Stimulated activated CD4-positive, alpha-beta T cell treated with anti-CD3 and anti-CD28 coated beads, Interleukin-15, amount 100 ng/mL, for 48 hours (primary cell): ENCODE measurements at places on chromosomes 5 and 9.

GRCh38 chr5:96326902-96327301 is 106.1 kb downstream of the PCSK1 start:
- no peak for DNase-seq

DNA sequence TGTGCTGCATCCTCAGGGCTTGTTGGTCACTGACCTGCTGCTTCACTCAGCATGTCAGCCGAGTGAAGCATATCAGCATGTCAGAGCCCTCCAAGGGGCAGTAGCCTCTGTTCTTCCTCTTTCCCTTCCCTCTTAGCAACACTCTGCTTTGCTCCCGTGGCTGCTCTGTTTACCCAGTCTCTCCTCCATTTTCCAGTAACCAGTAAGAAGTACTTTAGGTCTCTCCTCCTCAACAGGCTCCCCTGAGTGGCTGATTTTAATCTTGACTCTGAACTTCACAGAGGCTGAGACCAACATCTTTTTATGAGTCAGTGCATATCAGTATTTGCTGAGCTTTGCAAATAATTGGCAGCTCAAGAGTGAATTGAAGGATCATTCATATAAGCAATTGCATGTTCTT is 18.6 kb upstream of the ADRB2 start:
- DNase-seq: no peak

DNA sequence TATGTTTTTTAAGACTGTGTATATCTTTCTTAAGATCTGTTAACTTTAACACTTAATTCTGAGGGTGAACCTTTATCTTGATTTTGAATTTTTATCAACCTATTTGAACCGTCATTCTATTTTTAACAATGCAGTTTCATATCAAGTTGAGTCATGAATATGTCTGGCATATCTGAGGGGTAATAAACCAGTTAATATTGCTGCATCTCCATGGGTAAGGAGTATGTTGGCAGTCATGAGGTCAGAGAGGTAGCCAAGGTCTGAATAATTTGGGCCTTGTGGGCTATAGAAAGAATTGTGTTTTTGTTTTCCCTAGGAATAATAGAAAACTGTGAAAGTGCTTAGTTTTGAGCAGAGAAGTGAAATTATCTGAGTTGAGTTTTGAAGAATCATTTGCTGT is 419.0 kb downstream of the PLK2 start:
- no peak for DNase-seq

DNA sequence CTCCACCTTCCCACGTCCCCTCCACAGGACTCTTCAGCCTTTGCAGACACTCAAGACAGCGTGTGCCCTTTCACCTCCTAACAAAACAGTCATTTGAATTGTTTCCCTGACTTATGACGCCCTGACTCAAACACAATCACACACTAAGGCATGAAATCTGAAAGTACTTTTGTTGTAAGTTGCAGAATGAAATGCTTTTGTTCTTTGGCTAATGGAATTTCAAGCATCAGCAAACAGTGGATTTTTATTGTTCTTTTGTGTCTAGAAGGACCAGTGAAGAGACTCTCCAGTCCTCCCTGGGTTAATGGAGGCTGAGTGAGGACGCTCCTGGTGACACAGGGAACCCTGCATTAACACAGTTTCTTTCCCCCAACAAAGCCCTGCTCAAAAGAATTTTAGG is 380.1 kb downstream of the CTNND2 start:
- DNase-seq: no peak

DNA sequence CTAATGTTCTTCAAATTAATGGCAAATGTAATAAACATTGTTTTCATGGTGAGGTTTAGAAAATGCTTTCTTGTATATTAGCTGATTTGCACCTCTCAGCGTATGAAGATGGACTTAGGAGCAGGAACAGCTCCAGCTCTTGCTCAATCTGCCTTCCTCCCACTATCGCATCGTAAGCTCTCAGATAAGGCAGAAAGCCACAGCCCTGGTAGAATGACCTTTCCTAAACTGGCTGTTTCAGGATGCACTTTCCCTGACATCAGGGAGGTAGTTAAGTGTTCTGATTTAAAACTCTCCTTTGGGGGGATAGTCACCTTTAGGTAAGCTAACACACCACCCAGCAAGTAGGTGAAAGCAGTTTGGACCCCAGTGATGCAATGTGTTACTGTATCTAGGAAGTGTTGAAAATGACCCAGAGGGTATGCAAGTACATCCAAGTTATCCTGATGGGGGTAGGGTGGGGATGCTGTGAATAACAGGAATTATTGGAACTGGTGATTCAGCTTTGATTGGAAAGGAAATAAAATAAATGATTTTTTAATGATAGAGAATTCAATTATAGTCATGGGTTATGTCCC is 72.3 kb downstream of the LMNB1 start:
- DNase-seq: no peak

- no peak for DNase-seq
These were observed 662.1 kb upstream of the FTMT start for GRCh38 chr5:121189342-121190305.

DNA sequence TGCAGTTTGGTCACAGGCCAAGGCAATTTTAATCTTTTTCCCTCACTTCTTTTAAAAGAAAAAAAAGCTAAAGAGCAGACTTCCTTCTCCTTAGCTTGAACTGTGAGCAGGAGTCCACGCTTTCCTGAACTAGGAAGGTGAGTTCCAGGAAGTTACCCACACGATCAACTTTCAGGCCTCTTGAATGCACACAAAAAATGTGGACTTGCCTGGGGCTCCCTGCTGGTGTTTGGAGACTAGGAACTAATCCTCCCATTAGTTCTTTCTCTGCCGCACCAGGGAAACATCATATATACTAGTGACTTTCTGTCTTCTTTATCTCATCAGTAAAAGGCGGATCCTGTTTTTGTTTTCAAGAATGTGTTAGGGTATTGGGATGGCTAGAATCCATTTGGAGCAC is 240.0 kb downstream of the GOLPH3 start:
- DNase-seq: no peak

DNA sequence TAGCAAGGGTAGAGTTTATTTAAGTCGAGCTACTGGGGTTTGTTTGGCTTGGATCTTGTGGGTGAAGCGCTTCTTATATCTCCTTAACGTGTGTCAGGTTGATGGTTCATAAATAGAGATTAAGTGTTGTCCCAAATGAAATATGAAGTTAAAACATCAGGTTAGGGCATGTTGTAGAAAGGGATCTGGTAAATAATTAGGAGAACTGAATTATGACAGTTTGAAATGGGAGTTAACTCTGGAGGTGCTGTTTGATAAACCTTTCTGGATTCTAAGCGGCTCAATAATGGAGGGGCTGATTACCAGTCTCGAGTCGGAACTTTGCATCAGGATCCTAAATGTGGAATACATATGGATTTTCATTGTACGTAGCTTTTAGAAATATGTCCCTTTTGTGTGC is 717.0 kb upstream of the WWC1 start:
- no peak for DNase-seq

GRCh38 chr5:156380848-156381247 is 53.9 kb downstream of the SGCD start:
- DNase-seq: no peak

DNA sequence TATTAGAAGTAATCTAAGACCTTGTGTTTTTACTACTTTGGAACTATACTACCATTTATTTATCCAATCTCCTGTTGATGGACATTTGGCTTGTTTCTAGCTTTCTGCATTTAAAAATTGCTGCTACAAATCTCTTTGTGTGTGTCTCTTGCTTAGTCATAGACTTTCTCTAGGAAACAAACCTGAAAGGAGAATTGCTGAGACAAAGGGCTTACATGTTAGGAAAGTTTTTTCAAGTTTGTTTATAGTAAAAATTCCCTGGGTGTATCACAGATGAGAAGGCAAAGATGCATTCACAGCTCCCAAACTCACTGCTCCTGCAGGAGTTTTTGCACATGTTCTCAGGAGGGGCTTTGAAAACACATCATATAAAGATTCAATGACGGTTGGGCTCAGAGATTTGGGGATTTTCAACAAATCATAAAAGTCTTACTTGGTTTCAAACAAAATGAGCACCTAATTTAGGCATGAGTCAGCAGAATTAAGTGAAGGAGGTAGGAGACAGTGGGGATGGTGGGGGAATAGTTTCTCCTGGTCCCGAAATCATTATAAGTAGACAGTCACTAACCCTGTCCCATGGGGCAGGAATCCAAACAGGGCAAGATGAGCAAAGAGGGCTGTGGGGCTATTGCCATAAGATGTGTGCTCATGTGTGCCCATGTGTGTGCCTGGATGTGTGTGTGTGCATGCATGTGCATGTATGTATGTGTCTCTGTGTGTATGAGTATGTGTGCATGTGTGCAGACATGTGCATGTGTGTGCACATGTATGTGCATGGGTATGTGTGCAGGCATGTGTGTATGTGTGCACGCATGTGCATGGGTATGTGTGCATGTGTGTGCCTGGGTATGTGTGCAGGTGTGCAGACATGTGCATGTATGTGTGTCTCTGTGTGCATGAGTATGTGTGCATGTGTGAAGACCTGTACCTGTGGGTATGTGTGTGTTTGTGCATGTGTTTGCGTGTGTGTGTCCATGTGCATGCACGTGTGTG is 43.4 kb upstream of the S1PR3 start:
- no peak for DNase-seq

DNA sequence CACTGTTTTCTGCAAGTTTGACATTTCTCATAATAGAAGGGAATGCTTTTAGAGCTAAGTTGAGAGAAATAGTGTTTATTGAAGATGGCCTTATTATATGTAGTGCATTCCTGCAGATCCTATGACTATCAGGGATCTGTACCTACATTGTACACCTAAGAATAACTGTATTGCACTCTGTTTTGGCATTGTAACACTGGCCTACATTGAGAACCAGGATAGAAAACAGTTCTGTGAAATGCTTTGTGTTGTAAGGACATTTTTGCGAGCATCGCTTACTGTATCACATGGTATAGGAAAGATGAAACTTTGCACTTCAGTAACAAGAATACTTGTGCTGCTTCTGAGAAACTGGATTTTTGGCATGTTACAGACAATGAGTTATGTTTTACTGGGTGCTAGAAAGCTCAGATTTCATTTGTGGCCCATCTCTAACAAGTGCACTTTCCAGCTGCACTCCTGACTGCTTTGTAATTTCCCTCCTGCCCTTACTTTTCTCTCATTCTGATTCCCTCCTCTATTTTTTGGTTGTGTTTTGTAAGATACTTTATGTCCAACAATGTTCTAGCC is 30.6 kb downstream of the C9orf85 start:
- DNase-seq: no peak

DNA sequence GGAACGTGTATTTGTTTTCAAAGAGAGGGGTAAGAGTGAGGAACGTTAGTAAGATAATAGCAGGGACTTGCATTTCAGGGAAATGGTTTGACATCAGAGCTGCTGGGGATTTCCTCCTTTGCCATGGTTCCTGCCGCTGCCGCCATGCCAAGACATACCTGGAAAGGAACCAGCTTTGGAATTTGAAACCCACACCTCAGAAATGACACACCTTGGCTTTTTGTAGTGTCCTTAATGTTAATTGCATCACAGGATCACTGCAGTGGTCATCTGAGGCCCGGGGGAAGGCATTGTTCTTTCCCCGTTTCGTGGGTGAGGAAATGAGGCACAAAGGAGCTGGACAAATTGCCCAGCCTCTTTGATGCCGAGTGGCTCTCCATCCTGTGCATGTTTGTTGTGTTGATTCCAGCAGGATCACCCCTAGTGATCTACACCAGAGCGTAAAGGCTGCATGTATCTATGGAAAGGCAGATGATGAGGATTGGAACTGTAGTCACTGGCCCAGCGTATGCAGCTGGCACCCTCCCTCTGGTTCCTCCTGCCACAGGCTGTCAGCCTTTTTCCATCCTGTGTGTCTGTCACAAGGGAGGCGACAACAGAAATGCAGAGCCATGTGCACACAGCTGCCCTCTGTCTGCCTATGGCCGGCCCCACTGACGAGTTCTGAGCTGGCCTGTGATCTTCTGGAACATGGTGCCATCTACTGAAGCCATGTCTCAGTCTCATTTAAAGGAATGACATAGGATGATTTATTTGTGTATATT is 37.8 kb downstream of the SLC46A2 start:
- no peak for DNase-seq

DNA sequence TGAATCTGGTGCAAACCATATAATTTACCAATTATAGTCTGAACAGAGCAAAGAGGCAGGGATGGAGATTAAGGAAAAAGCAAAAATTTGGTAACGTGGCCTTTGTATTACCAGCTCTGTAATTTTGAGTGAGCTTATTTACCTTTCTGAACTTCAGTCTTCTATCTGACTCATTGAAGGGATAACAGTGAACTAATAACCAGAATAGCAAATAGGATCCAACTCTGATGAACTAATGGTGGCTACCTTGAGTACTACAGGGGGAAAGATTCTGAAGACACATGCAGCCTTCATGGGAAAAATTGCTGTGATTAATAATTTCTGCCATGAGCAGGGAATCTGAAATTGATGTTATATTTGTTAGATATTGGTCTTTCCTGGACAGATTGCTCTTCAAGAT is 23.0 kb upstream of the LARP1 start:
- DNase-seq: no peak

DNA sequence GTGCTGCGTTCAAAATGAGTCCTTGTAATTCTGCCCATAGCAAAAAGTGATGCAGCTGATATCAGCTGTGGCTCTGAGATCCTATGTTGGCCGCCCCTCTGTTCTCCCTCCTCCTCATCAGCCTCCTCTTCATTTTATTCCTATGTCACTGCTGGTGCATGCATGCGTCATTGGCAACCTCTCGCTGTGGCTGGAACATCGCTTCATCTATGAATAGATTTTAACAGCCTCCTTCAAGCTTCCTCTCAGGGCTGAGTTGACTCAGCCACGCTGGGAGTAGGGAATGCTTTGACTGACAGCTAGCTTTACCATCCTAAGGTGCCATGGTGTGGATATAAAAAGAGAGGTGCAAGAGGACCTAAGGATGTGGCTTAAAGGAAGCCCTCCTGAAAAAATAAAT is 303.5 kb downstream of the PLK2 start:
- no peak for DNase-seq

GRCh38 chr5:135373736-135374515 is 25.1 kb downstream of the MACROH2A1 start:
- DNase-seq: no peak

DNA sequence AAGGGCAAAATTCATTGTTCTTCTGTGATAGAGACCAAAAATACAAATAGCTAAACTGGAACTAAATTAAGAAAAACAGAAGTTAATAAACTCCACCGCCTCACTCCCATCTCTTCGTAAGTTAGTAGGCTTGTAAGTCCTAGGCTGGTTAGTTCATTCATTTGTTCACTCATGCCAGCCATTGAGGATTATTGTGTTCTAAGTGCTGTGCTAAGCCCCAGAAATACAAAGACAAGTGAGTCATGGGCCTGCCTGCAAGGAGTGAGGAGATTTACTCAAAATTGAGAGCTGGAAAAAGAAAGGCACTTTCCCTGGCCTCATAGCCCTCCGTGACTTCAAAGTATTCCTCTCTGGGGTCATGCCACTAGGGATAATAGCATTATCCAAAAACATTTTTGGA is 8.5 kb downstream of the DOCK8 start:
- DNase-seq: no peak

DNA sequence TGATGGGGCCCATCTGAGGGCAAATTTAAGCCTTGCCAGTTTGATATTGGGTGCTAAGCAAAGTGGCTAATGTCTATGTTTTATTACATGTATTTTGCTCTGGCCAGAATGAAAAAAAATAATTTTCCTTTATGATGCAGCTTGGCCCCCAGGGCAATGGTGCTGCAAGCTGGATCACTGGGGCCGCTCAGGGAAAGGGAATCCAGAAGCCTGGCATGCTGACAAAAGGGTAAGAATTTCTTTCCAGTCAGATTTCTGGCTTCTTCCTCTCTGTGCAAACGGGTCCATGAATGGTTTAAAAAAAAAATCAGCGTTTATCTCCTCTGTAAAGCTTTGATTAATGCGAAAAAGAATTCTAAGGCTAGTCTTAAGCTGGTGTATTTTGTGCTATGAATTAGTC is 138.4 kb downstream of the MAPKAP1 start:
- DNase-seq: no peak
